ENCODE measurements at places on chromosomes 7 and 10.
A peak's percentile ranks its signal among the peaks of the same experiment; 100 is the strongest.

DNA sequence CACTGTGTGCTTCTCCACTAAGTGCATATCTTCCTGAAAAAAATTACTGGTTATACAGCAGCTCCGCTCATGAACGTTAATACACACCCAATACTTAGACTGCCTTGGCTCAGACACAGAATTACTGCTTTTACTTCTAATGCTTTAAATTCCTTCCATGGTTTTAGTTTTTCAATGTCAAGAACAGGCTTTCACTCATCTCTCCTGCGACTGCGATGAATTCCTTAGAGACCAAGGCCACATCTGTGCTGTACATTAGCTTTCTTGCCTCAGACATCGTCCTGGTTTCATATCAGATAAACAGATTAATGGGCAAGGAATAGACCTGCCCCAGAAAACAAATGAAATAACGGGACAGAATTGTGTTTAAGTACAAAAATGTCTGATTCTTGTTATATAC is 120.2 kb downstream of the CYP26A1 start:
- no peak for DNase-seq

DNA sequence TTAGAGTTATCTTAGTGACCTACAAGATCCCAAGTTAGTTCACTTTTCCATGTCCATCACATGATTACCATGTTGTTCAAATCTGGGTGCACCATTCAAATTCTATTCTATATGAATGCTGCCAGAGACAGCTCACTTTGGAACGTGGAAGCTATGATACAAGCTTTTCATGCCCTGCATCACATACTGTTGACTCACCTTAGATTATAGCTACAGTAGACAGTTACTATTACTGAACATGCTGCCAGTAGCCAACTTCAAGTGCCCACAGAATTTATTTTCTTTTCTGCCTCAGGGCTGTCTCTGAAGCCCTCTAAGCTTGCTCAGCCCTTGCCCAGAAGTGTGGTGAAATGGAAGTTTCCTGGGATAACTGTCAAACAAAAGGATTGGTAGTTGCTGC is 231.1 kb downstream of the GPR158 start:
- no peak for DNase-seq

DNA sequence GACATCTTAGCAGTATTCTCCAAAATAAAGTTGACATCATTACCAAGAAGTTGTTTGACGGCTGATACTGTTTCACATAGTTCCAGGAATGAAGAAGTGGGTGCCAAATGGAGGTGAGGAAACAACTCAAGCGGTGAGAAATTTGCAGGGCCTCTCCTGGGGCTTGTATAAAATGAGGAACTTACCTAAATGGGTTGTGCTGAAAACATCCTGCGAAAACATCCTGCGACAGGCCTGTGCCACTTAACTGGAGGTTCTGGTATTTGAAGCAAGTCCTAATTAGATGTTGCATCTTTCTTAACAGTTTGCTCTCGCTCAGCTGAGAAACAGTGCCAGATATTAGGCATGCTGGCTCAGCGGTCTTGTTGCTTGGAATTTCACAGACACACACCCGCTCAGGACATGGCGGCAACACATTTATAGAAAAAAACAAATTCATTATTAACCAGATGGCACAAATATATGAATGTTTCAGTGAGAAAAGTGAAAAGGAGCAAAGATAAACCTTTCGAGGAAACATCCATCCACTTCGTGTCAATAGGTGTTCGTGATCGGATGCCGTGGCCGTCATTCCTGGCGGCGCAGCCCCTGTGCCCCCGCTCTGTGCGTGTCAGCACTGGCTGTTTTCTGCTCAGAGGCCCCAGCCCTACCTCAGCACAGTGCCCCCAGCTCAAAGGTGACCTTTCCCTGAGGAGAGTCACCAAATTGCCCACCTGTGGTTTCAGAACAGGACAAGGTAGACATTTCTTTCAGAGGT is 48.1 kb downstream of the CDC123 start:
- peak; percentile 94 for DNase-seq

- peak; percentile 27 for DNase-seq
Measured at GRCh38 chr7:92815412-92815811, 21.0 kb downstream of the CDK6 start.

- peak; percentile 4 for DNase-seq
Measured at GRCh38 chr10:122239578-122240257, 31.4 kb upstream of the BTBD16 start.

GRCh38 chr7:135361788-135362187 is 128.2 kb downstream of the STRA8 start:
- no peak for DNase-seq
